CD4-positive, alpha-beta T cell treated with Interleukin-4 for 4 hours (primary cell): ENCODE measurements at places on chromosomes 13 and 19.

DNA sequence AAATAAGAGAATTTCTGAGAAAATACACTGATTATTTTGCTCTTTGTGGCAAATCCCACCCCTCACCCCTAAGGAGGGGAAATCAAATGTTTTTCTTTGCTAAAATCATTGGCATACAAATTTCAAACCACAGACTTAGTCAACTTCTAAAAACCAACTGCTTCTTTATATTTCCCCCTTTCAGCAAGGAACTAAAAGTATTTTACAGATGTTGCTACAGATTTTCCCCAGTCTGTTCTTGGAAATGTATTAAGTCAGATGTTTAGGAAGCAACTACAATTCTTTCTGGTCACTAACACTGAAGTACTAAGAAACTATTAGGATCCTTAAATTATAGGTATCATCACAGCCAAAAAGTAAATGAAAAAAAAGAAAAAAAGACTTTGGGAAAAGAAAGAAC, 6.9 kb downstream of the MTMR6 start:
- DNase-seq = no peak

GRCh38 chr19:33406521-33407139, 33.1 kb downstream of the CEBPG start:
- DNase-seq = peak; percentile 56

DNA sequence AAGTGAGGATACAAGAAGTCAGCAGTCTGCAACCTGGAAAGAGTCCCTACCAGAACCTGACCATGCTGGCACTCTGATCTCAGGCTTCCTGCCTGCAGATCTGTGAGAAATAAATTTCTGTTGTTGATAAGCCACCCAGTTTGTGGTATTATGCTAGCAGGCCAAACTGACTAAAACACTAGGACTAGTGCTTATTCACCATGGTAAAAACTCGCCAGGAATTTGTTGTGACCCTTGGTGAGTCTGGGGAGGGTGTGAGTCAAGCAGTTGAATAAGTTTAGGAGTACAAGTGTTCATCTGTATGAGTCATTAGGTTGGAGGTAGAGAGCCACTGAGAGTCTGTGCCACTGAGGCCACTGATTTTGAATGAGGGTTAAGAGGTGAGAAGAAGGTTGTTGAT, 3.6 kb downstream of the ZIK1 start:
- no peak for DNase-seq

GRCh38 chr13:20495087-20496023, 30.3 kb downstream of the CRYL1 start:
- peak; percentile 74 for DNase-seq

- peak; percentile 53 for DNase-seq
These were observed 1.7 kb upstream of the LYL1 start for GRCh38 chr19:13104360-13104847.

DNA sequence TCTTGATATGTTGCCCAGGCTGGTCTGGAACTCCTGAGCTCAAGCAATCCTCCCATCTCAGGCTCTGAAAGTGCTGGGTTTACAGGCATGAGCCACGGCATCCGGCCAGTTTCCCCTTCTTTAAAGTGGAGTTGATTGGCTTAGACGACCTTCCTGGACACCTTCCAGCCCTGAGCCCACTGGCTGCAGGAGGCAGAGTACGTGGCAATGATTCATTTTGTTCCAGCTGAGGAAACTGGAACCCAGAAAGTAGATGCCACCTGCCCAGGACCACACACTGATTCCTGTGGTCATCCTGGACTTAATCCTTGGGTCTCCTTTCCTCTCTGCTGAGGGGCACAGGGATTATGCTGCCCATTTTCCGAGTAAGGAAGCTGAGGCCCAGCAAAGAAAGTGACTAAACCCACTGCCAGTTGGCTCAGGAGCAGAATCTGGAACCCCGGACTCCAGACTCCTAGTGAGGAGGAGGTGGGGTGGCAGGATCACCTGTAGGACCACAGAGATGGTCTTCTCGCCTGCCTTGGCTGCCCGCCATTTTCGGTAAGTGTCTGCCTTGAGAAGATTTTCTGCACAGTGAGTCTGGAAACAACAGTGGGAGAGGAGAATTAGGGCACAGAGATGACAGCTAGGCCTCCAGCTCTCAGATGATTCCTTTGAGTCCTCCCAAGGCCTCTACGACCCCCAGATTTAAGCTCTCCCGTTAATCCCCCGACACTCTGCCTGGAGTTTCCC, 737 bp downstream of the XRCC1 start:
- no peak for DNase-seq

DNA sequence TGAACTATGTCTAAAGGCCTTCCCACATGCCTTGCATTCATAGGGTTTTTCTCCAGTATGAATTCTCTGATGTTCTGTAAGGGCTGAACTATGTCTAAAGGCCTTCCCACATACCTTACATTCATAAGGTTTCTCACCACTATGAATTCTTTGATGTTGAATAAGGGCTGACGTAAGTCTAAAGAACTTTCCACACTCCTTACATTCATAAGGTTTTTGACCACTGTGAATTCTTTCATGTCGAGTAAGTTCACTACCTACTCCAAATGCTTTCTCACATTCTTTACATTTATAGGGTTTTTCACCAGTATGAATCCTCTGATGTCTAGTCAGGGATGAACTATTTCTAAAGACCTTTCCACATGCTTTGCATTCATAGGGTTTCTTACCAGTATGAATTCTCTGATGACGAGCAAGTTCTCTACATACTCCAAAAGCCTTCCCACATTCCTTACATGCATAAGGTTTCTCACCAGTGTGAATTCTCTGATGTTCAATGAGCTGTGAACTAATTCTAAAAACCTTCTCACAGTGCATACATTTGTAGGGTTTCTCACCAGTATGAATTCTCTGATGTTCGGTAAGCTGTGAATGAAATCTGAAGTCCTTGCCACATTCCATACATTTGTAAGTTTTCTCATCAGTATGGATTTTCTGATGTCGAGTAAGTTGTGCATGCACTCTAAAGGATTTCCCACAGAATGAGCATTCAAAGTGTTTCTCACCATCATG, 19.1 kb upstream of the ZNF260 start:
- no peak for DNase-seq
